ENCODE measurements at places on chromosomes 4 and X.

DNA sequence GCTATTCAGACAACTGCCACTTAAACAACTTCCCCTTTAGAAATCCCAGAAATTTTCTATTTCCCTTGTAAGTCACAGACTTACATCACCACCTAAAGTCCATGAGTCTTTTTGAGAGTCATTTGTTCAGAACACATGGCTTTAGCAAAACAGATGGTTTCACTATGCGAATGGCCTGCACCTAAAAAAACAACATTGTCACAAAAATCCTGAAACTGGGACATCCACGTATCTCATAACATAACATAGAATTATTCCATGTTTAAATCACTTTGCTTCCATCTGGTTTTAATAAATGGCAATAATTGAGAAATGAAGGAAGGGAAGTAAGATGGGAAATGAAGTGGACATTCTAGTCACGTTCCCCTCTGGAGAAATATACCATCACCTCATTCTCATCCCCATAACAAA lies 155.3 kb upstream of the EDNRA start:
- no peak for DNase-seq

- DNase-seq, result no peak
Observed at GRCh38 chrX:10648614-10649013, 28.2 kb upstream of the MID1 start.

DNA sequence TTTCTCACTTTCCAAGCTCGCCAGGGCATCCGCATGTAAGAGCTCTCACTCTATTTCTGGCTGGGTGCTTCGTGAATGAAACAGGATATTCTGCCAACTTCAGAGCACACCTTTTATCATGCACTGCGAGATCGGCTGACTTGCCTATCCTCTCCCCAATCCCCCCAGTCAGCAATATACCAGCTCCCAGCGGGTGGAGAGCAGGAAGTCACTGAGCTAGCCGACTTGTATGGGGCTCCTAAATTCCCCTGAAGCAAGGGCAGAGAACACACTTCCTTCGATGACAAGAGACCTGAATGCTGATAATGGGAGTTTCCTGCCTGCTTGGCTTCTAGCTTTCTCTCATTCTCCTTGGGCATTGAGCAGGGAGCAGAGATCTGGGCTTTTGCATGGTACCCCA lies 33.8 kb upstream of the MAMLD1 start:
- DNase-seq, result no peak

GRCh38 chr4:3387154-3387942 lies 54.4 kb upstream of the HGFAC start:
- DNase-seq, result no peak

- no peak for DNase-seq
Observed at GRCh38 chrX:119374736-119375135, 24.4 kb upstream of the SLC25A43 start.

- no peak for DNase-seq
Observed at GRCh38 chr4:119010909-119011606, 122.4 kb downstream of the SYNPO2 start.

DNA sequence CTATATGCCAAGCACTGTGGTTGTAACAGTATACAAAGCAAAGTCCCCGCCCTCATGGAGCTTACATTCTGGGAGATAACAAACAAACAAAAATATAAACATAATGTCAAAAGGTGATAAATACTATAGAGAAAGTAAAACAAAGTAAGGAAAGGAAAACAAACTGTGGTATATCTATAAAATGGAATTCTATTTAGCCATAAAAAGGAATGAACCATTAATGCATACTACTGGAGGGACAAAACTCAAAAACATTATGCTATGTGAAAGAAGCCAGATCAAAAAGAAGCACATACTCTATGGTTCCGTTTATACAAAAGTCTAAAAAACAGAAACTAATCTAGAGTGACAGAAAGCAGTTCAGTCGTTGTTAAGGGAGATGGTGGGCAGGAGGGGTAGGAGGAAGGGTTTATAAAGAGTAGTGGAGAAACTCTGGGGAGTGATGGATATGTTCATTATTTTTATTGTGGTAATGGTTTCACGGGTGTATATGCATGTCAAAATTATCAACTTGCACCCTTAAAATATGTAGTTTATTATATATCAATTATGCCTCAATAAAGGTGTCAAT lies 31.5 kb downstream of the GPC3 start:
- DNase-seq, result no peak

- no peak for DNase-seq
Observed at GRCh38 chr4:174119051-174119450, 164.4 kb downstream of the FBXO8 start.

GRCh38 chrX:18886005-18886343 lies 97.9 kb downstream of the PHKA2 start:
- no peak for DNase-seq

- no peak for DNase-seq
Observed at GRCh38 chr4:2860391-2861348, 17.0 kb downstream of the ADD1 start.

- DNase-seq, result no peak
Observed at GRCh38 chr4:99846891-99847290, 30.3 kb downstream of the DAPP1 start.

GRCh38 chrX:12690646-12691045 lies 100.6 kb upstream of the PRPS2 start:
- no peak for DNase-seq

DNA sequence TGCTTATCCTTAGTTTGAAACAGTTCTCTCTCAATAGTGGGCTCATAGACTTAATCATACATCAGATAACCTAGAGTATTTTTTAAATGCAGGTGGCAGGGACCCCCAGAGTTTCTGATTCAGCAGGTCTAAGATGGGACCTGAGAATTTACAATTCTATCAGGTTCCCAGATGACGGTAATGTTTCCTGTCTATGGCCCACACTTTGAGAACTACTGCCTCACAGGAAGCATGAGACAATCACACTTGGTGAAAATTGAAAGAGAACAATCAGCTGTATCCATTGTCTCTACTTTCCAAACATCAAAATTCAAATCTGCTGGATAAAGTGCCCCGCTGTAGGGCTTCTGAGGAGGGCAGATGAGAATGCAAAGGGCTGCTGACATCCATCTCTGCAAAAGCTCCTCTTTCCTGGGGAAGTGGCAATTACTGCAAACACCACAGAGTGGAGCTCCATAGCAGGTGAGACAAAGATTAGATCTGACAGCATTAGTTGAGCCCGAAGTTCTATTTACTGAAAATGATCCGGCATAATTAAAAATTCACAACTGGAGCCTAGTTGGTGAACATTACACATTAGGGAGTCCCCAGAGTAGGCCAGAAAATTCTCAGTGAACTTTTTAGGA lies 187.8 kb upstream of the MBNL3 start:
- peak; percentile 5 for DNase-seq

- DNase-seq, result no peak
Observed at GRCh38 chr4:123952530-123953274, 556.1 kb downstream of the SPRY1 start.

DNA sequence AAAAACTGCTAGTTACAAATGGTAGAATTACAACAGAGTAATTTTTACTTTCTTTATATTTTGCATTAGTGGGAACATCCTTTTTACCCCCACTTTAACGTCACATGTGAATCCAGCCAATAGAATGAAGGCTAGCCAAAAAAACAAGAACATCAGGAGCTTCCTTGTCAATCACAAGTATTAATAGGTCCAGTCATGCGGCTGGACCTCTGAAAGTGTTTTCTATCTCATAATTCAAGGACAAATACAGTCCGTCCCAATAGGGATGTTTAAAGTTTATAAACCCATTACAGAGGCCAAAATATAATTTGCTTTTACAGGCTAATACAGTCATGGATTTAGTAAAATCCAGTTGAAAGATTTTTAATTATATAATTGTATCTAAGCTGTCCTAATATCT lies 110.7 kb downstream of the APBB2 start:
- DNase-seq, result no peak

GRCh38 chr4:20418861-20419451 lies 167.3 kb downstream of the SLIT2 start:
- peak; percentile 51 for DNase-seq

DNA sequence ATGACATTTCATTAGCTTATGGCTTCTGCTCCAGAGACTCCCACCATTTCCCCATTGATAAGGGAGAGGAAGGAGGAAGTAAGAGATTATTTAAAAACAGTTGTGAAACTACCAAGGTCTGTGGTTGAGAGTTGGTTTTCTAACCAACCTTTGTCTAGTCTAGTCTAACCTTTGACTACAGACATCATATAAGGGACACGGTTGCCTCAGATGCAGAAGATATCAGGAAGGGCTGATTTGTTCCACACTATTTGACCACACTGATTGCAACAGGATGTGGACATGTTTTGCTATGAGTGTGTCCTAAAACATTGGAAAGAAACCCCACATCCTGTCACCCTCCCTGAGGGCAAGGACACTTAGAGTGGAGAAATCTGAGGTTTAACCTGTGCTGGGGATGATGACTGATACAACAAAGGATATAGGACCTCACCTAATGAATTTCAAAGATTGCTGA lies 53.0 kb downstream of the COQ2 start:
- DNase-seq, result peak; percentile 82

- DNase-seq, result no peak
Observed at GRCh38 chrX:121010218-121010617, 24.7 kb upstream of the CT47A1 start.

DNA sequence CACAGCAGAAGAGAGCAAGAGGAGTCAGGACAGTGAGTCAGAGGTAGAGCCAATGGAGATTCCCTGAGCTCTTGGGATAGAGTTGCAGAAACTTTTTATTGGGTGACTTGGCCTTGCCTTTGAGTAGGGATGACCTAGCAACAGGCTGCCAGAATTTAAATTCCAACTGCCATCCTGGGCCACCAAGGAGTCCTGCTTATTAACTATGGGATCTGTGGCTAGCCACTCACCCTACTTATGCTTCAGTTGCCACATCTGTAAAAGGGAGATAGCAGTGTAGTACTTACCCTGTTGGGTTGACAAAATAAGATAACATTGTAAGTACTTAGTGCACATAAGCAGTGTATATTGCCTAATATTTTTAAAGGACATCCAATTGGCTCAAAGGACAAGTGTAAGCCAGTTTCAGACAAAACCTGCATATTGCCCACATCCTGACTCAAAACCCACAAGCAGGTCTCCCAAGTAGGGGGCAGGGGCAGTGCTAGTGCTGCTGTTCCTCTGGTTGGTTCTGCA lies 43.5 kb upstream of the TMEM164 start:
- DNase-seq, result no peak

DNA sequence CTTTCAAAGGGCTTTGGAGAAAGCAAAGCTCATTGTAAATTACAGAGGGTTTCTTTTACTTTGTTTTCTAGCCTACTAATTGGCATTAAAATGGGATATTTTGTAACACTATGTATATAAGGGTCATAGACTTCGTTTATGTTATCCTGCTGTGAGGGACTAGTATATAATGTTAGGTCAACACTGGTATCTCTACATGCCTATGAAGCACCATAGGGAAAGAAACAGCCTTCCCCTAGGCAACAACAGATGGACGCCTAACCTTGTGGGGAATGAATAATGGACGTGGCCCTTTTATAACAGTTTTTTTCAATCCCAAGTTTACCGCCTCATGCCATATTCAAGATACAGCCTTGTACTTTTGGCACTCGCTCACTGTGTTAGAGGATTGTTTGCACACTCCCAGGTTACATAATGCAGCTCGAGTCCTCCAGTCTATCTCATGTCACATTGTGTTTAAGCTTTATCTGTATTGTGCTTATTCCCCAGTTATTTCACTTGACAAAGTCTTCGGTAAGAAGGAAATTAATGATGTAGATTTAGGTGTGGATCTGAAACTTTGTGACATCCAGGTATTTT lies 711.0 kb downstream of the RPA4 start:
- DNase-seq, result no peak

DNA sequence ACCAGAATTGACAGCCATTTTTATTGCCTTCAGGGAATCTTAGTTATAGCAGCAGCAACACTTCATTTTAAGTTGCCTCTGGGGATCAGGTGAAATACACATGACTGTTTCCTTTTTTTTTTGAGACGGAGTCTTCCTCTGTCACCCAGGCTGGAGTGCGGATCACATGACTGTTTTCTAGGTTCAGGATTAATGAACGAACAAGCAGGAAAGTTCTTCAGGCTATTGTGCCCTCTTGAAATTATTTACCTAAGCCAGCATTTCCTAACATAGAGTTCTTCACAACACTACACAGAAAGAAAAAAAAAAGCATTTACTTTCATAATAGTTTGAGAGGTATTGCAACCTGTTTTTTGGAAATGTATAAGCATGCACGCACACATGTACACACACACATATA lies 2032.8 kb downstream of the PCDH7 start:
- no peak for DNase-seq

- DNase-seq, result no peak
Observed at GRCh38 chr4:145799223-145799622, 119.3 kb downstream of the C4orf51 start.

DNA sequence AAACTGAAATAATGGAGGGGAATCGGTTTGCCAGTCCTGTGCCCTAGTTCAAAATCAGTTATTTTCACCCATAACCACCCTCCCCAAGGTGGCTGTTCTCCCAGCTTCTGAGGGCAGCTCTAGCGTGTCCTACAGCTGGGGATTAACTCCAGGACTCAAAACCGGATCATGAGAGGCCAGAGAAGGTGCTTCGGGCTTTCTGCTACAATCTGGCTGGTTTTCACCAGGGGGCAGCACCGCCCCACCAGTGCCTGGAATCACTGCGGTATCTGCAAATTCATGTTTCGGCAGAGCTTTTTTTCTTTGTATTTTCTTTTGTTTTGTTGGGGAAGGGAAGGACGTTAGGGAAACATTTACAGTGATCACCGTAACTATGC lies 28.4 kb downstream of the PDHA1 start:
- DNase-seq, result peak; percentile 68

GRCh38 chrX:40013266-40014195 lies 84.2 kb downstream of the BCOR start:
- DNase-seq, result peak; percentile 43

GRCh38 chr4:10891866-10892265 lies 207.3 kb upstream of the CLNK start:
- no peak for DNase-seq

- DNase-seq, result no peak
Observed at GRCh38 chr4:168830777-168831512, 179.1 kb downstream of the CBR4 start.

- no peak for DNase-seq
Observed at GRCh38 chr4:177391953-177392352, 50.3 kb downstream of the AGA start.

DNA sequence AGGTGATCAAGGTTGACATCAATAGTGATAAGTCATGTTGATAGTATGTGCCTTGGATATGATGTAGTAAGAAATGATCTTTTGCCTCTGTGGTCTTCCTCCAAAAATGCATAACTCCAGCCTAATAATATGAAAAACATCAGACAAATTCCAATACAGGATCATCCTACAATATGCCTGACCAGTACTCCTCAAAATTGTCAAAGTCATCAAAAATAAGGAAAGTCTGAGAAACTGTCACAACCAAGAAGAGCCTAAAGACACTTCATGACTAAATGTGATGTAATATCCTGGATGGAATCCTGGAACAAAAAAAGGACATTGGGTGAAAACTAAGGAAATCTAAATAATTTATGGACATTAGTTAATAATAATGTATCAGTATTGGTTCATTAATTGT lies 50.3 kb upstream of the LCORL start:
- no peak for DNase-seq

GRCh38 chrX:132393992-132394391 lies 94.8 kb downstream of the MBNL3 start:
- no peak for DNase-seq

GRCh38 chr4:6945052-6945409 lies 35.4 kb downstream of the TBC1D14 start:
- DNase-seq, result no peak
